ENCODE measurements at places on chromosomes 4 and X. TPM values are rescaled to one million over a fixed set of nuclear protein-coding genes. Genes with fewer than 3 reads are reported as not detected.

DNA sequence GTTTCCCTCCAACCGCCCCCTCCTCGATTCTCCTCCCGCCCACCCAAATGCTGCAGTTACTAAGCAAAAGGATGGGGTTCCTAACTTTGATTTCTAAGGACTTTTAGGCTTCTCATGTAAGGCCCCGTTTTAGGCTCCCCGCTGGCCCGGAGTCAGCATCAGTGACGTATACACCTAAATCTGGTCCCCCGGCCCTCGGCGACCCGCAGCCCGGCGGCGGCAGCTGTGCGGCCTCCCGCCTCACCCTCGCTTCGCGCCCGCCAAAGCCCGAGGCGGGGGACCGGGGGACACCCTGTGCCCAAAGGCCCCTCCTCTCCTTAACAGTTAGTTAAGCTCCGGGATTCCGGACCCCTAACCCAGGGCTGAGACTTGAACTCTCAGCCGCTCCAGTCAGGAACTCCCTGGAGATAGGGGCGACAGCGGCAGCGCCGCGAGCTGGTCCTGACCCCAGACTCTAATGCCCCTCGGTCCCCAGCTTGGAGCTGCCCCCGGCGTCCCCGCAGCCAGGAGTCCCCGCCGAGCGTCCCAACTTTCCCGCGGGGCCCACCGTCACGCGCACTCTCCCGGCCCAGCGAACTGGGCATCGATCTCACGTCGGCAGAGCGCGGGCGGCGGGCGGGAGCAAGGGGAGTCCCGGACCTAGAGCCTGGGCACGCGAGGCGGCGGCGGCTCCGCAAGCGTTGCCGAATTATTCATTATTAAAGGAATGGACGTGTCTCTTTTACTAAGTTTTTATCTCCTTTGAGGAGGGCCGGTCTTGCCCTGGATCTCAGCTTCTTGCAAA, 1.5 kb upstream of the NR3C2 start:
- peak overlapping the region; percentile 93 for H3K4me3 ChIP-seq
- H3K36me3 ChIP-seq: no peaks in the 10 kb centered on the region
- peak; percentile 53 for DNase-seq

DNA sequence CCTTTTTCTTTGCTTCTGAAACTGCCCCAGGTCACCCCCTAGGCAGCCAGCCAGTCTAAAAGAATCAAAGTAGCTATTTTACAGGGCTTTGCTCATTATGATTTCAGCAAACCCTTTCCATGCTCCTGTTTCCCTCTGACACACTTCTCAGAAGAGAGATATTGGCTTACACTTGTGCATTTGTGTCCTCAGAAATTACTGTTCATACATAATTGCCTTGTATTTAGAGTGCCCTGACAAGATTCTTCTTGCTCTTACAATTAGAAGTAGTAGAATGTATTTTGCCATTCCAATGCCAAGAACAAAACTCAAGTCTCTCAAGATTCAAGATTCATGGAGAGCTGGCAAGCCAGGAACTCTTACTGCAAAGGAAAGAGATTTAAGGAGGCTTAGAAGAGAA, 531.0 kb upstream of the ZFP42 start:
- no peak overlapping the region for H3K4me3 ChIP-seq
- DNase-seq: no peak
- no peaks in the 10 kb centered on the region for H3K36me3 ChIP-seq
- no peaks in the 10 kb centered on the region for H3K4me1 ChIP-seq
- H3K27ac ChIP-seq: no peak overlapping the region

DNA sequence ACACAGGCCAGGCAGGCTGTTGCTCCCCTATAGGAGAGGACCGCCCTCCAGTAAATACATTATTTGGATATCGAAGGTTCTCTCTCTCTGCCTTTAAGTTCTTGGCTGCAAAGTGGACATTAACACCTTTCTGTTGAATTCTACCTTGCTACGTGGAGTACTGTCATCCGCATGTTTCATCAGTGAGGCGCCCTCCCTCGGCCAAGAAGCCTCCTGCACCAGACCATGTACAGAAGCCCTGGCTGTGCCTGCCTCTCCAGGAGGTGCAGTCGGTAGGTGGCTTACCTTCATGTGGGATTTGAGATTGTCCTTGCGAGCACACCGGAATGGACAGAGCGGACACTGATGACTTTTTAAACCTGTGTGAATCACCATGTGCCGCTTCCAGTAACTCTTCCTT, 46.7 kb downstream of the ZNF827 start:
- H3K4me3 ChIP-seq: no peak overlapping the region
- H3K4me1 ChIP-seq: peaks cover 8% of the 10 kb centered on the region
- H3K36me3 ChIP-seq: peaks cover 5% of the 10 kb centered on the region
- no peaks in the 10 kb centered on the region for H3K27me3 ChIP-seq
- DNase-seq: no peak

- no peak for DNase-seq
- H3K36me3 ChIP-seq: no peaks in the 10 kb centered on the region
- no peaks in the 10 kb centered on the region for H3K27me3 ChIP-seq
These were observed 2.5 kb upstream of the PAGE2B start for GRCh38 chrX:55072286-55072685.

- no peaks in the 10 kb centered on the region for H3K36me3 ChIP-seq
- no peaks in the 10 kb centered on the region for H3K27me3 ChIP-seq
- DNase-seq: no peak
- H3K4me3 ChIP-seq: no peak overlapping the region
- no peaks in the 10 kb centered on the region for H3K4me1 ChIP-seq
- H3K27ac ChIP-seq: no peak overlapping the region
These were observed 178.2 kb upstream of the ARHGEF9 start for GRCh38 chrX:63963095-63963784.

DNA sequence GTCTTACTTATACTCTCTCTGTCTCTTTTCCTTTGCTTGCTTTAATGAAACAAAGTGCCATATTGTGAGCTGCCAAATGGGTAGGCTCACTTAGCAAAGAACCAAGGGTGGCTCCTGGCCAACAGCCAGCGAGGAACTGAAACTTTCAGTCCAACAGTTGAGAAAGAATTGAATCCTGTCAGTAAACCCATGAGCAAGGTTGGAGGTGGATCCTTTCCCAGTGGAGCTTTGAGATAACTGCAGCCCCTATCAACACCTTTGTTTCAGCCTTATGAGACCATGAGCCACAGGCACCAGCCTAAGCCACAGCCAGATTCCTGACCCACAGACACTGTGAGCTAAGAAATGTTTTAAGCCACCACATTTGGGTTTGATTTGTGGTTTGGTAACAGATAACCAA, 362.2 kb downstream of the PDGFC start:
- no peaks in the 10 kb centered on the region for H3K36me3 ChIP-seq
- H3K27ac ChIP-seq: no peak overlapping the region
- H3K27me3 ChIP-seq: no peaks in the 10 kb centered on the region
- H3K4me1 ChIP-seq: peaks cover 18% of the 10 kb centered on the region

- H3K4me3 ChIP-seq: no peak overlapping the region
- H3K4me1 ChIP-seq: peaks cover 25% of the 10 kb centered on the region
- peak; percentile 14 for DNase-seq
- H3K27ac ChIP-seq: no peak overlapping the region
- H3K36me3 ChIP-seq: no peaks in the 10 kb centered on the region
- H3K27me3 ChIP-seq: no peaks in the 10 kb centered on the region
These were observed 169.9 kb upstream of the S100G start for GRCh38 chrX:16480049-16480448.

ATP2B3 gene
- total RNA-seq: not detected

All from GM23248 (cell line).